ENCODE measurements at places on chromosomes 3 and 15.

DNA sequence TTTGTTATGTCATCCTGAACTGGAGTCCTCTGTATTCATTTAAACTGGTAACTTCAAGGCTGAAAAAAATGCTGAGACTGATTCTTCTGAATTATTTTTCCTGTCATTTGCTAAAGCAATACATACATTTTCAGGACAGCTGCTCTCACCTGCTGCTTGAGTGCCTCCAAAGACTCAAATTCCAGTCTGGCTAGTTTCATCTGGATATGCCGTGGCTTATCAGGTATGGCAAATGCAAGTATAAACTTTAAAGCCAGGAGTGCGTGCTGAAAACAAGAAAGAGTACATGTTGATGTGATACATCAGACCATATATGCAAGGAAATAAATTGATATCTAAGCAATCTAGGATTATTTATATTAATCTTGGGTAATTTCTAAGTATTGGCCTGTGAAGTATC lies 146.1 kb downstream of the SNRK start:
- DNase-seq, result no peak

DNA sequence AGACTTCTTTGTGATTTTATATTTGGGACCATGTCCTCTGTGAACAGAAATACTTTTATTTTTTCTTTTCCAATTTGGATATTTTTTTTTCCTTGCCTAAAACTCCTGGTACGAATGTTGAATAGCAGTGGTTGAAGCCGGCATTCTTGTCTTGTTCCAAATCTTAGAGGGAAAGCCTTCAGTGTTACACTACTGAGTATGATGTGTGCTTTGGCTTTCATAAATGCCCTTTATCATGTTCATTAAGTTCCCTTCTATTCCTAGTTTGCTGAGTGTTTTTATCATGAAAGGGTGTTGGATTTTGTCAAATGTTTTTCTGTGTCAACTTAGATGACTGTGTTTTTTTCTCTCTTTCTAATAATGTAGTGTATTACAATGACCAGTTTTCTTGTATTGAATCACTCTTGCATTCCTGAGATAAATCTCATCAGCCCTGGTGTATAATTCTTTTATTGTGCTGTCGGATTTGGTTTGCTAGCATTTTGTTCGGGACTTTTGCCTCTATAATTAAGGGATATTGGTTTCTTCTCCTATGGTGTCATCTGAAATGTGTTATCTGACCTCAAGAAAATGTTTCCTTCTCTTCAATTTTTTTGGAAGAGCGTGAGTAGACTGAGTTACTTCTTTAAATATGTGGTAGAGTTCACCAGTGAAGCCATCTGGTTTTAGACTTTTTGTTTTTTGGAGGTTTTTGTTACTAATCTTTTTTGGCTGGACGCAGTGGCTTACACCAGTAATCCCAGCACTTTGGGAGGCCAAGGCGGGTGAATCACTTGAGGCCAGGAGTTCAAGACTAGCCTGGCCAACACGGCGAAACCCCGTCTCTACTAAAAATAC lies 33.3 kb downstream of the MAP1A start:
- DNase-seq, result no peak

GRCh38 chr3:107368654-107369398 lies 8.4 kb upstream of the CCDC54 start:
- no peak for DNase-seq

DNA sequence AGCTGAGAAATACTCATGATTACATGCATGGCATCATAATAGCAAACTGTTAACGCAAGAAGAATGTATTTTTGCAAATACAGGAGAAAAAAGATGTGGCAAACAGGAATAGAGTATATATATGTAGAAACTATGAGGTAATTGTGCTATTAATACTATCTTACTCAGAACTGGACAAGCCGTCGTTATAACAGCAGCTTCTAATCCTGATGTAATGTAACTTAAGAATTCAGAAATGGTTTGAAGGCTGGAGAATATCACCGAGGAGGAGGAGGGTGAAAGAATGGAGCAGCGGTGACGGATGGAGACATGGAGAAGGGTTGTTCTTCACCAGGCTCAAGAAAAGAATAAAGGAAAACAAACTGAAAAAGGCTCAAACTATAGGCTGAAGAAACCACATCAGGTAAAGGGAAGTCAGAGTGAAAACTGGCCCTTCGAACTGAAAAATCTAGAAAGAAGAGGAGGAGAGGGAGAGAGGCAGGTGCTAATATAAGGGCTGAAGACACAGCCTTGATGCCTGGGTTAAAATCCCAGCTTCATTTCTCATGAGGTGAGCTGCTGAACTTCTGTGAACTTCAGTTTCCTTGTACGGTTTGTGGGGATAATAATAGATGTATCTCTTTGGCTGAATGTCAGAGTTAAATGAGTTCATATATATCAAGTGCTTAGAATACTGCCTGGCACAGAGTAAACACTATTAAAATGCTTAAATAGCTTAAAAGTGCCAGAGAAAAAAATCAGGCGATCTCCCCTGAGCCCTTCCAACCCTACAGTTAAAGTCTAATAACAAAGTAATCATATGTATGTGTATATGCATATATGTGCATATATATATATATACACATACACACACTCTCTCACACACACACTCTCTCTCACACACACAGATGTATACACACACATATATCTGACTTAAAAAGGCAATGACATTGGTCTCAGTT lies 43.9 kb downstream of the GOLIM4 start:
- DNase-seq, result no peak

DNA sequence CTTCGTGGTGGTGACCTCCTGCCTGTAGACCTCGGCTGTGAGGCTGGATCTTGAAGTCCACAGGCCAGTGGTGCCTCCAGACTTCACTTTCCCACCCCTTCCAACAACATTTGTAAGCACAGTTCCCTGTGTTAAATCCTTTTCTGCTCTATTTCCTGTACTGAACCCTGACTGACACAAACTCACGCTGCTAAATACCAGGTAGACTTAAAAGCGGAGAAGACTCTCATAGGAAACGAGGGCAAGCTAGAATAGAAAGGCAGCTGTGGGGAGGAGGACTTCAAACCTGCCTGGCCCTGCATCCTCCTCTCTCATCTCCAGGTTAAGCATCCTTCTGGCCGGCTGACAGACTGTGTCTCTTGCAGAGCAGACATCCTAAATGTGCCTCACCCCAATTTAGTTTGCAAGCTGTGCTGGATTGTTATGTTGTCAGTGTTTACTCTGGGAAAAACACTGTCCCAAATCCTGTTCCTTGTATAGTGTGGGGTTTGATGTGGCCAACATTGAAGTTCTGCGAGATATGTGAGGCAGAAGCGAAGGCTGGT lies 58.5 kb upstream of the LARS2 start:
- no peak for DNase-seq

GRCh38 chr15:76310475-76311099 lies 682 bp downstream of the ETFA start:
- no peak for DNase-seq

GRCh38 chr15:66563566-66564110 lies 2.2 kb downstream of the LCTL start:
- no peak for DNase-seq

DNA sequence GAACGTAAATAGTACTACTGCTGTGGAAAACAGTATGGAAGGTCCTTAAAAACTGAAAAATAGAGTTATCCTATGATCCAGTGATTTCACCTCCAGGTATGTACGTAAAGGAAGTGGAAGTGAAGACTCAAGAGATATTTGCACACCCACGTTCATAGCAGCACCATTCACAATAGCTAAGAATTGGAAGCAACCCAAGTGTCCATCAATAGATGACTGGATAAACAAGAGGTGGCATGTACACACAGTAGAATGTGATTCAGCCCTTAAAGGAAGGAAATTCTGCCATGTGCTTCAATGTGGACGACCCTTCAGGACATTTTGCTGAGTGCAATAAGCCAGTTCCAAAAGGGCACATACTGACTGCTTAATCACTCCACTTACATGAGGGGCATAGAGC lies 188.3 kb downstream of the APBA2 start:
- no peak for DNase-seq

DNA sequence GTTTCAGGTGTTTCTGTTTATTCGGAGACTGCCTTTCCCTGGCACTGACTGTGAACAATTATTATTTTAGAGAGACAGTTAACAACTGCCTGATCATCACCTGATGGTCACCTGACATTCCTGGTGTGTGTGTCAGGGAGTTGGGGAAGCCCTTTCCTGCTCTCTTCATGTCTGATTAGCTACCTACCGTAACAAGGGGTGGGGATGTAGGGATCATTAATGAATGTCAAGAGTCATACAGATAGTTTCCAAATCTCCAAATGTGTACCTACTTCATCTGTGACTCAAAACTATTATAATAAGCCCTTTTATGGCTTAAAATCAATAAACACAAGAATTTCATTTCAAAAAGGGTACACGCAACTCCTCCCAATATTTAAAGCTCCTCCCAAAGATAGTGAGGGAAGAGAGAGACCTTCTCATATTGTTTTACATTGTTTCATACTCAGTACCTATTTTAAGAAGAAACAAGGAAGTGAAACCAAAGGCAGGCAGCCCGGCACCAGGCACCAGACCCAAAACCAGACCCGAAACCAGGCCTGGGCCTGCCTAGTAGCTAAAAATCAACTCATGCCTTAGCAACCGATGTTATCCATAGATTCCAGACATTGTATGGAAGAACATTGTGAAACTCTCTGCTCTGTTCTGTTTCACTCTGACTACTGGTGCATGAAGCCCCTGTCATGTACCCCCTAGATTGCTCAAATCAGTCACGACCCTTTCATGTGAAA lies 844.9 kb upstream of the ALCAM start:
- no peak for DNase-seq

- DNase-seq, result no peak
Measured at GRCh38 chr3:33664195-33664594, 53.9 kb downstream of the CLASP2 start.

DNA sequence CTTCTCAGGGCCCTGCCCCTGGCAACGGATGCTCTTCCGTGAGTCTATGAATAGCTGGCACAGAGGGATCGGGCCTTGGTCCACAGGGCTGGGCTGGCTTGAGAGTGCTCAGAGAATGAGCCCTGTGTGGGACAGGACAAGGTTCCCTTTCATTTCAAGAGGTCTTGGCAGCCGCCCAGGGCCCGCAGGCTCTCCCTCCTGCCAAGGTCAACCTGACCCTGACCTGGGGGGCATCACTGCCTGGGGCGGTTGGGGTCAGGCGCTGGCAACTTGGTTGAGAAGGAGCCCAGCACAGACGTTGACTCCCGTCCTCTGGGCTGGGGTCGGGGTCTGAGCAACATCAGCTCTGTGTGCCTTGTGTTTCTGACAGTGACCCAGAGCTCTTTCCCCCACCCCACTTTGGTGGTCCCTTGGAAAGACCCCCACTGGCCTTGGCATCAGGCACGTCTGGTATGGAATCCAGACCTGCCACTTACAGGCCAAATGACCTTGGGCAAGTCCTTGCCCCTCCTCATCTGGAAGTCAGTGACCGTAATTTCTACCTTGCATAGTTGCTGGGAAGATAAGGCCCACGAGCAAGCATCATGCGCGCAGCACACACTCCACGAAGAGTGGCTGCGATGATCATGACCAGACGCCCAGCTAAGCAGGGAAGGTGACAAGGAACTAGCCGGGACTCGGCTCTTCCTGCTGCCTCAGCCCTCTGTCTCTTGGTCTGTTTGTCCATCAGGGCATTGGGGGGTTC lies 36.4 kb downstream of the EPHB3 start:
- DNase-seq, result no peak

DNA sequence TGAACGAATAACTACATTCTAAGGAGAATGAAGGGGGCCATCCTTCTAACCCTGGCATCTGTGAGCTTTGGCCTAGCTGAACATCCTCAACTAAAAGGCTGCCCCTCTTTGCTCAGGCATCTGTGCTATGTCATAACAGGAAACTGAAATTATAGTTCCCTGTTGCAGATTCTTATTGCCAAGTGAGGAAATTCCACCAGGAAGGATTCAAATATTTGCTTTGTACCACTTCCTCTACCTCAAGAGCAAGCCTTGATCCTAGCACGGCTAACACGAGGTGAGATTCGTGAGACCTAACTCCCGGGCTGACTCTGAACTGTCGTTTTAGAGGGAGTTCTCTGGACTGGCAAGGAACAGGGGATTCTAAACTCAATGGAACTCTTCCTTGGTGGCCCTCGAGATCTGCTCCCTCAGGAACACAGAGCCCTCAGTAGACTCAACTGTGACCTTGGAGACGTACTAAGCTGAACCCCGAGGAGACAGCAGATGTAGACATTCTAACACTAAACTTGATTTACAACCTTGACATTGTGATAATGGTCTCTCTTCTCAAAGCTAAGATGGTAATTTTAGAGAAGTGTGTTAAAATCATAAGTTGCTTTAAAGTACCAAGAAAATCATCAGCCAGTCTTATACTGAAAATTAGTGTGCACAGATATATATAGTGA lies 4.2 kb downstream of the SPG21 start:
- no peak for DNase-seq

- no peak for DNase-seq
Measured at GRCh38 chr3:22257252-22257651, 506.2 kb upstream of the ZNF385D start.

DNA sequence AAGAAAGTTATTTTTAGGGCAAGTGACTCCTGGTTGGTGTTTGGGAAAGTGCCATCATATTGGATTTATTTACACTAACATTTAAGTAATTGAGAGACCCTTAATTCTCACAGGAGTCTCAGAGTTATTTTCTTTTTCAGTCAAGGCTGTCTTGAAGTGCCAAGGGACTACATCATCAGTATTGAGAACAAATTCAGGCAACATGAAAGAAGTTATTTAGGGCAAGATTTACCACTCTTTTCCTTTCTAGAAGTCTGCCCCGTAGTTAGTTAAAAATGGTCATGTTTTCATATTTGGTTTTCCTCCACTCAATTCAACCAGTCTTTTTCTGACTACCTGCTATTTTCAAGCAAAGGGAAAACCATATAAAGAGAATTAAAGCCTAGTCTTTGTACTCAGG lies 6.1 kb downstream of the B4GALT4 start:
- no peak for DNase-seq

DNA sequence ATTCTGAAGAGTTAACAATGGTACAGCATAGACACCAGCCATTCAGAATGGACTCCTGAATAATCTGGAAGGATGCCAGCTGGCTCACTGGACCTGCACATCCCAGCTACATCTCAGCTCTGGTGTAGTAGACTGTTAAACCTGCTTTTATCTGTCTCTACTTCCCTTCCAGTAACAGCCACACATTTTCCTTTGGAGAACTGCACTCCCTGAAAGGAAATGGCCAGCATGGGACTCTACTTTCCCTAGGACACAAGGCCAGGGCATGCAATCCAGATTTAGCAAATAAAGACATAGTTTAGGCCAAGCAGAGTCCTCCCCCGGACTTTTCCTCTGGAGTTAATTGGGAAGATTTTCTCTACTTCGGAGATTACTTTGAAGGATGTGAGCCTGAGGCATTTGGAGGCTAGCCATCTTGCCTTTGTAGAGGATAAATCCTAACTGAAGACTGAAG lies 82.7 kb upstream of the TCF12 start:
- no peak for DNase-seq

Measured in iPS DF 6.9 (cell line).